ENCODE measurements at places on chromosomes 11 and 22.

- no peak for DNase-seq
Measured at GRCh38 chr11:88036701-88037100, 138.5 kb downstream of the RAB38 start.

DNA sequence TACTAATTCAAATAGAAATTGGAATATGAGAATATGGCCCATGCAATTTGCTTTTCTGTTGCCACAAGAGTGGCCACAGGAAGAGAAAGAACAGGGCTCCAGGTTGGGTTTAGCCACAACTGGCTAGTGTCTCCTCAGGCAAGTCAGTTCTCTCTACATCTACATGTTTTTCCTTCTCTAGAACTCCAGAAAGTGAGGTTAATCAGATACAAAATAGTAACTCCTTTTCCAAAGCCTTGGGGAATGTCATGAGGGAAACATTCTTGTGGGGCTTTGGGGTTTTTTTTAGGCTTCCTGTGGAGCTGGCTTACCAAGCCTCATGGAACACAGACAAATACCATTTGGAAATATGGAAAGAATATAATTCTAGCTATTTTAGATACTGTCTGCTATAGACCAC is 161.6 kb downstream of the NAV2 start:
- no peak for DNase-seq

DNA sequence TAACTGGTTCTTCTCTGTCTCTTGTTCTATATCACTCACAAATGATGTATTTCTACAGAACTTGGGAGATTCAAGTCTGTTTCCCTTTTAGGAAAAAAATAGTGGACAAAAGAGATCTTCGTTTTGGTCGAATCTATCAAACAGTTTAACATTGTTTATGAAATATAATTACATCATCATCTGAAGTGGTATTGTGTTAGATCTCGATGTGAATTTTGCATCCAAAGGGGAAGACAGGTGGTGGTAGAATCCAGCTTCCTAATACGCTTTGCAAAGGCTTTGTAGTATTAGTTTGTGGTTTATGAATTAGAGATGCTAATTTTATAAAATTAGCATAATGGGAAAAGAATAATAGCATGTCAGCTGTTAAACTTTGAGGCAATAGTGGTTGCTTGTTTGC is 3.4 kb downstream of the SIK2 start:
- no peak for DNase-seq

DNA sequence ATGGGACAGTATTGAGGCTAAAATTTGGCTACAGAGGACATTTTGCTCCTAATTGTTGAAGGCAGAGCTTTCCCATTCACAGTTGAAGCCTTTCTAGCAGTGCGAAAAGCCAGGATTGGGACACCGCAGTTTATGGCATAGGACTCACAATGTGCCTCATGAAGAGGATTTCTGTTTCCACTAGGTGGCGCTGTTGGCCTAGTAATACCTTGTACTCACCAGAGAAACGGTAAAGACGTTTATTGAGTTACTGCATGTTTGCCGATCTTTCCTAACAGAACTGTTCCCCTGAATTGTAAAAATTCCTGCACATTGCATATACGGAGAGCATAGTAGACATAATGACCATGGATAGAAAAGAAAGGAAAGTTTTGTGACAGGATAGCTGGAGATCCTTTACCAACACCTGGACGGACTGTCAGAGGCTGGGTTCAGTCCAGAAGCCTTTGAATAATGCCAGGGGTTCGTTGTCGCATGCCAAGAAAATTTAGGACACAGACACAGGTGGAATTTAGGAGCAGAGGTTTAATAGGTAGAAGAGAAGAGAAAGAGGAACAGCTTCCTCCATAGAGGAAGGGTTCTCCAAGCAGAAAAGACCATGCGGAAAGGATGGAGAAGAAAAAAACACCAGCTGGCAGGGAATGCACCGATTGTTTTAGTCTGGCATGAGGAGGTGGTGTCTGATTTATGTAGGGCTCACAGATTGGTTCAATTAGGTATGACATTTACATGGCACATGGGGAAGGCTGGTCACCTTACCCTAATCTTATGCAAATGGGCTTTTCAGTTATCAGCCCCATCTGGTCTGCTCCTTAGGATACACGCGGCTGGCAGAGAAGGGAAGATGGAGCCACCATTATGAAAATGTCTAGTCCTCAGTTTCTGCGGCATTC is 10.8 kb upstream of the OR51D1 start:
- DNase-seq, result no peak

- no peak for DNase-seq
Measured at GRCh38 chr11:44304091-44305025, 5.6 kb downstream of the ALX4 start.
